ENCODE measurements at places on chromosomes 1 and 21.
A peak's percentile ranks its signal among the peaks of the same experiment; 100 is the strongest.

- DNase-seq = no peak
Observed at GRCh38 chr21:25934771-25935224, 200.0 kb downstream of the GABPA start.

- DNase-seq = no peak
Observed at GRCh38 chr21:46059195-46059594, 38.7 kb upstream of the COL6A2 start.

DNA sequence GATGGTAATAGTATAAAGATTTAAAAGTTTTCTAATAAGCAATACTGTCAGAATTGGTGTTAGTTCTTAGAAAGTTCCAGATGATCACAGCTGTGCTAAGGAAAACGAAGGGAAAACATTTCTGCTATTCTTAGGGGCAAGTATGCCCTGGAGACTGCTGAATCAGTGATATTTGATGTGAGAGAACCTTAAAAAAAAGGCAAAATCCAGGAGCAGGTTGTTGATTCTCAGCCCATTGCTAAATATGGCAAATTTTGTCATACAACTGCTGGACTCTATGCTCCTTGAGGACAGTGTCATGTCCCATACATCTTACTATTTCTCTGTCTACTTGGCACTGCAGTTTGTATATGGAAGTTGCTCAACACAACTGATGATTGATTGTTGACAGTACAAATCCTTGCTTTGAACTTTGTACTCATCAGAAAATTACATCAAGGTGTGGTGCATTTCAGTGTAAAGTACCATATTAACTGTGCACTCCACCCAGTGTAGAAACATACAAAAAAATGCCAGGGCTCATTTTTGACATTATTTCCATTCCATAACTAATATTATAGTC lies 10.9 kb downstream of the CRCT1 start:
- DNase-seq = no peak

- DNase-seq = no peak
Observed at GRCh38 chr1:5962265-5963105, 29.7 kb downstream of the NPHP4 start.

DNA sequence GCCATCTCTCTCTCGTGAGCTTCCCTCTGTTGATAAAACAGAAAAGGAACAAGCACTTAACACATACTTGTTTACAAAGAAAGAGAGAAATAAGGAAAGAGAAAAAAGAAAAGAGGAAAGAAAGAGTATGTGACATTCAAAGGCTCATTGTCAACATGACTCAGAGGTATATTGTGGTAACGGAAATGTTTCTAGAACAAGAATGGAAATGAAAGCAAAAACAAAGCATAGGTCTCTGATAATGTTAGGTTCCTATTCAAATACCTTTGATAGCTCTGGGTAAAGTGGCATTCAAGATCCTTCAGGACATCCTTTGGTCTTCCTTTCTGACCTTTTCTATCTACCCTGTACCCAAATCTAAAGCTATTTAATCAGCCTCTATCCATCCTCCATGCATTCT lies 67.4 kb upstream of the DMRTA2 start:
- DNase-seq = no peak

DNA sequence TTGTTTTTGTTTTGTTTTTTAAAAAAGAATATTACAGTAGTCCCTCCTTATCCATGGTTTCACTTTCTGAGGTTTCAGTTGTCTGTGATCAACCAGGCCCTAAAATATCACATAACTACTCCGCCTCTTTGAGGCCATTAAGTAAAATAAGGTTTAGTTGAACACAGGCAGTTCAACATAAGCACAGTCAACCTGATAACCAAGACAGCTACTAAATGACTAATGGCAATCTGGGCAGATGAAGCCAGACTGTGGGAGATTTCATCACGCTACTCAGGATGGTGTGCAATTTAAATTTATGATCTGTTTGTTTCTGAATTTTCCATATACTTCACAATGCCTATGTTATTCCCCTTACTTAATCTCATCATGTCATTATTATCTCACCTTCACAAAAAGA lies 30.1 kb downstream of the LDLRAD1 start:
- DNase-seq = no peak

DNA sequence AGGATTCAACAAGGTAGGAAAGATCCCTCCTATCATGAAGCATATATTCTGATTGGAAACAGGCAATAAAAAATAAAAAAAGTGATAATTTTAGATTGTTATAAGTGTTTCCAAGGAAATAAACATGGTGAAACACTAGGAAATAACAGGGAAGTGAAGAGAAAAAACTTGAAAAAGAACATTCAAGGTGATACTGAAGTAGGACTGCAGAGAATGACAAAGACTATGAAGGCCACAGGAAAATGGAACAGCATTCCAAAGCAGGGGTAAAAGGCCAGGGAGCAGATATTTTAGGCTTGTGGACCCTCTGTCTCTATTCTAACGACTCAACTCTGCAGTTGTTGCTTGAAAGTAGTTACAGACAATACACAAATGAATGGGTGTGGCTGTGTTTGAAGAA lies 7.9 kb downstream of the ANKRD45 start:
- no peak for DNase-seq

GRCh38 chr1:246787781-246788513 lies 63.7 kb downstream of the SCCPDH start:
- DNase-seq = no peak

- no peak for DNase-seq
Observed at GRCh38 chr1:202697038-202697437, 13.2 kb downstream of the SYT2 start.

DNA sequence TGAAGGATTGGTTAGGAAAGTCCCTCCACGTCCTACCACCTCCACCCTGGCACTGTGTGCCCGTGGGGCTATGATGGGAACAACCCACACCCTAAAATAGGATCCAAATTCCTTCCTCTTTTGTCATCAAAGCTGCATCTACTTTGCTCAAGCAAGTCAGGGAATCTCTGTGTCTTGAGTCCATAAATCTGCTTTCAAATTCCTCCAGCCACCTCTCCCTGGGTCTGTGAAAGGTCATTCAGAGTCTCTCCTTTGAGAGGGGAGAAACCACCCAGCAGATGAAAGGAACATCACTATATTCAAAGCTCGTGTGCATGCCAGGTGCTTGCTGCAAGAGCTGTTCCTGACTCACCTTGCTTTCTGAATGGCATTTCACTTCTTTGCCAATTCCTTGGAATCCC lies 243.6 kb downstream of the TM2D1 start:
- DNase-seq = no peak

- no peak for DNase-seq
Observed at GRCh38 chr1:240173836-240174235, 82.2 kb downstream of the FMN2 start.

GRCh38 chr1:94315552-94316116 lies 78.2 kb upstream of the ARHGAP29 start:
- no peak for DNase-seq

DNA sequence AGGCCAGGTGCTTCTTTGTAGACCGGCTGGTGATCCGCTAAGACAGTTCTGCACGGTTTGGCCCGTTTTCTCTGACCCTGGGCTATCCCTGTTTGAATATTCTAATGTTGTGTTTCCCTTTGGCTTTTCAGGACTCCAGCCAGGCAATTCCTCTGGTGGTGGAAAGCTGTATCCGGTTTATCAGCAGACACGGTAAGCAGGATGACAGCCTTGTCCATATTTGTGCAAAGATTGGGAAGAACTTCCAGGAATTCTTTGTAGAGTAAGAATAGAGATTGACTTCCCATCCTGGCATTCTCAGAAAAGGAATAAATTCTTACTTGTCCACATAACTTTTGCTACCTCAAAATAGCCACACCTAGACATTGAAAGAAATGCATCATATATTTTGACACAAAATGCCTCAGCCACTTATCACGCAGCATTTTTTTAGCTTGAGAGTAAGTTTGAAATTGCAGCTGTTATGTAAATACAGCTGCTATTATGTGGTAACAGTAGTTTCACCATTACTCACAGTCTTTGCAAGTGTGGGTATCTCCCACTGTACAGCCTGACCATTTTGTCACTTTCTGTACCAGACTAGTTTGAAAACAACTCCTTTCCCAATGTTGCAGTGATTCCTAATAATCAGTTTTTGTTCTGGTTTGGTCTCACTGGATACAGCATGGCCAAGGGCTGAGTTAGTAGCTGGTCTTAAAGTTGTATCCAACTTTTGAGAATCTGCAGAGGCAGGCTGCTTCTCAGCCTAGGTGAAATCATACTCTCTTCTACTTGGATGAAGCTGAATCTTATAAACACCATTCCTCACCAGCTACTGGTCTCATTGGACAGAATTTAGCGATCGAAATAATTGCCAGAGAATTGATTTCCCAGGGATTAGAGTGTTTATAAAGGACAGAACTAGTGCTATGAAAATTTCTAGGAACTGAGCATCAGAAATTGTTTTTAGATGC lies 40.0 kb upstream of the IKBKE start:
- no peak for DNase-seq

GRCh38 chr1:155888481-155888880 lies 22.7 kb downstream of the RIT1 start:
- DNase-seq = no peak

GRCh38 chr1:203304391-203304918 lies 864 bp upstream of the BTG2 start:
- DNase-seq = no peak

DNA sequence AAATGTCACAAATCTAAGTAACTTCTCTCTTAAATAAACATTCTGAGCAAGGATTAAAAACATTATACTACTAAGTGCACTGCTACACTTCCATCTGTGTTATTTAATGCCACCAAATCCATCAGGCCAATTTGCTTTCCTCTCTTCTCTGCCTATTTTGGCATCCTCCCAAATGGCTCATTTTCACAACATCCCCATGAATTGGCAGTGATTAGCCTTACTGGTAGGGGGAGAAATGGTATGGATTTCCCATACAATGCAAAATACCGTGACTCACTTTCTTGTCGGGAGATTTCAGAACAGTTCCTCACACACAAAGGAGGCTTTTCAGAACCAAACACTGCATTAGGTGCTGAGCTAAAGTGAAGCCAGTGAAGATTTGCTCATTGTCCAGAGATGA lies 195.7 kb downstream of the MIS18A start:
- no peak for DNase-seq

DNA sequence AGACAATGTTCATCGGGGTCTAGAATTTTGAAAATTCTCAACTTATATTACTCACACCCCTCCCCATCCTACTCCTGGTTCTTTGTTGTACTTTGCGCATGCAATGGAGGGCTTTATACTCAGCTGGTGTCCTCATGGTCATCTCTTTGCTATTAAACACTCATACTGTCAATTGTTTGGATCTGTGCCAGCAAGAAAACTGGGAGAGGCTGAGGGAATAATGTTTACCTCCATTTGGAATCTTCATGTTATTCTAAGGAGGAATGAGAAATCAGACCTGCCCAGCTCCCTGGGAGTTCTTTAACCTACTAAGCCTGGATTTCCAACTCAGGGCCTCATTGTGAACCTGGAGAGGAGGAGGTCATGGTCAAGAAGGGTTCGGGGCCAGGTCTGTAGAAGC lies 143.9 kb upstream of the DNAH14 start:
- no peak for DNase-seq

- no peak for DNase-seq
Observed at GRCh38 chr1:12085643-12086260, 22.6 kb downstream of the TNFRSF8 start.

GRCh38 chr1:26700711-26701110 lies 4.9 kb downstream of the ARID1A start:
- no peak for DNase-seq

GRCh38 chr1:182259968-182260367 lies 131.6 kb downstream of the GLUL start:
- DNase-seq = no peak

GRCh38 chr21:30349572-30349971 lies 1.2 kb upstream of the KRTAP23-1 start:
- no peak for DNase-seq

- no peak for DNase-seq
Observed at GRCh38 chr1:93675931-93676330, 5.7 kb downstream of the BCAR3 start.

DNA sequence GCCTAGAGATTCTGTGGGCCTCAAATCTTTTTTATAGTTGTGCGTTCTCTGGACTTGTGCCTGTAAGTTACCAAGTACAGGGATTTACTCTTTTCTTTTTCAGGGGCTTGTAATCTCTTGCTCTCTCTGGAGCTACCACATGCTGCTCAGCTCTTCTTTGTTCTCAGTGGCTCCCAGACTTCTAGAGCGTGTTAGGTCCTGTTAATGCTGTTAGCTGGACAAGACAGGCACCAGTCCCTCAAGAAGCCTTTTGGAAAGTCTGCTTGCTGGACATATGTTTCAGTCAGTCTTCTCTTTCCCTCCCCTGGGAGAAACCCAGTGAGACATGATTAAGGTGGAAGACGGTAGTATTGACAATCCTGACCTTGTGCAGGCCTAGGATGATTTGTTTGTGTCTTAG lies 29.4 kb downstream of the KCNK2 start:
- no peak for DNase-seq

DNA sequence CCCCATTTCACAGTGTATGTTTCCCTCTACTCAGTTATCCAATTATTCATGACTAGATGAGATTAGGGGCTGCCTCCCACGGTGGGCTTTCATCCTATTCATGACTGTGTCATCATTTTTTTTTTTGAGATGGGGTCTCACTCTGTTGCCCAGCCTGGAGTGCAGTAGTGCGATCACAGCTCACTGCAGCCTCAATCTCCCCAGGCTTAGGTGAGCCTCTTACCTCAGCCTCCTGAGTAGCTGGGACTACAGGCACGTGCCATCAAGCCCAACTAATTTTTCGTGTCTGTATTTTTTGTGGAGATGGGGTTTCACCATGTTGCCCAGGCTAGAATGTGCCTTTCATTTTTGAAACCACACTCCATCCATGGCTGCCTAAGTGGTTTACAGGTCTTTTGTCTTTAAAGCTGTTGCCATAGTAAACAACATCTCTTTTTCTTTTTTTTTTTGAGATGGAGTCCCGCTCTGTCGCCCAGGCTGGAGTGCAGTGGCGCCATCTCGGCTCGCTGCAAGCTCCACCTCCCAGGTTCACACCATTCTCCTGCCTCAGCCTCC lies 60.0 kb downstream of the PIK3CD start:
- DNase-seq = no peak

GRCh38 chr1:26471498-26472319 lies 531 bp upstream of the HMGN2 start:
- peak; percentile 37 for DNase-seq

DNA sequence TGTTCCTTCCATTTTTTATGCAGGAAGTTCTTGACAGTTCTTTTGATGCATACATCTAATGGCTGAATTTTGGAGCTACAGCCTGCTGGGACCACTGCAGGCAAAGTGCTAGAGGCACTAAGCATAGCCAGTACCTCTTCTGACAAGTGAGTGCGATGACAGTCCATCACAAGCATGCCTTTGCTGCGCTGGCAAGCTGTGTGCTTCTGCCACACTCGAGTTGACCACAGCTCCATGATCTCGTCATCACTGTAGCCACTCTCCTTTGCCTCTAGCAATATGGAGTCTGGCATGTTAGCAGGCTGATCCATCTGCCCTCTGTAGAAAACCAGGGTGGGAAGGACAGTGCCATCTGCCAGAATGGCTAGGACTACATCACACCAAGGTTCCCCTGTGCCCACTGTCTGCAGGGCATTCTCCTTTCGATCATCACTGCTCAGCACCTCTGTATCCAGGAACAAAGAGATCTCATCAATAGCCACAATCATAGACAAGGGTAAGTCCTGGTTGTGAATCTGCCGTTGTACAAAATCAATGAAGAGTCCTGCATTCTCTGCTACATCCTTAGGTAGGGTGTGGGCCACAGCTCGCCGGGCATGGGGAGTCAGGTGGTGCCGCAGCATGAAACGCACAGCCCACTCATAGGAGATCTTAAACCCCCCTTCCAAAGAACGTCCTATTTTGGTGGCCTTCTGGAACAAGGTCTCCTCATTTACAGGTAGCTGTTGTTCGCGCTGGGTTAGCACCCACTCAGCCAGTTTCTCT lies 6.0 kb downstream of the PSMB4 start:
- no peak for DNase-seq

All from stimulated activated CD4-positive, alpha-beta T cell treated with anti-CD3 and anti-CD28 coated beads, Interleukin-1b, Interleukin-23, amount 100 ng/mL, for 24 hours (primary cell).